ENCODE measurements at places on chromosomes 11 and 22.

DNA sequence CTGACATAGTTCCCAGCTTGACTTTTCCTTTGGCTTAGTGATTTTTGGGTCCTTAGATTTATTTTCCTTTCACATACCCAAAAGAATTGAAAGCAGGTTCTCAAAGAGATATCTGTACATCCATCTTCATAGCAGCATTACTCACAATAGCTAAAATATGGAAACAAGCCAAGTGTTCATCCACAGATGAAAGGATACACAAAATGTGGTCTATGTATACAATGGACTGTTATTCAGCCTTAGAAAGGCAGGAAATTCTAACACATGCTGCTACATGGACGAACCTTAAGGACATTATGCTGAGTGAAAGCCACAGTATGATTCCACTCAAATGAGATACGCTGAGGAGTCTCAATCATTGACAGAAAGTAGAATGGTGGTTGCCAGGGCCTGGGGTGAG lies 171.8 kb downstream of the IGLL1 start:
- DNase-seq = no peak

DNA sequence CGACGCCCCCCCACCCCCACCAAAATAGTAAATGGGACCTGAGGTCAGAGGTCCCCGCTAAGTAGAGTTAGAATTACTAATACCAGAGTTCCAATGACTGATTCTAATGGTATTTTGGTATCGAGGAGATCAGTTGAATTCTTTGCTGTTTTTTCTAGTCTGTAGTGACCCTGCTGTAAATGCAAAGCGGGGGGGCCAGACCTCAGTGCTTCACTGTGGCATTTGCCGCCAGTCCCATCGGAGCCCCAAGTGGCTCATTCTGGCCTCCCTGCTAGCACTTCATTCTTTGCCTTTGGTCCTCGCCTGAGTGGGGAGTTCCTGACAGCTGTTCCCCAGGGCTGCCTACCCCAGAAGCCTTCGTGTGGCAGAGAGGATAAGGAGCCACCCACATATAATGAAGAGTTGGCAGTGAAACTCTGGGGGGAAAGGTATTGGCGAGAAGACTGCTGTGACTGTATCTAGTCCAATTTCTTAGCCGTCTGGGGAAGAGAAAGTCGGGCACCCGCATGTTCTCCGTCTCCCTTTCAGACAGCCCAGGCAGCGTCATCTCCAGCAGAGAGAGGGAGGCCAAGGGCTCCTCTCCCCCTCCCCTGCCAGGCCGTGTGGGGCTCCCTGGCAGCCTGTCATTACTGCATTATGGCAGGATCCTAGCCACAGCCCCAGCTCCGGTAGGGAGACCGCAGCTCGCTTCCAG lies 19.4 kb upstream of the CABP7 start:
- DNase-seq = peak; percentile 58

- DNase-seq = no peak
These were observed 196.0 kb downstream of the TENM4 start for GRCh38 chr11:79244798-79245197.

DNA sequence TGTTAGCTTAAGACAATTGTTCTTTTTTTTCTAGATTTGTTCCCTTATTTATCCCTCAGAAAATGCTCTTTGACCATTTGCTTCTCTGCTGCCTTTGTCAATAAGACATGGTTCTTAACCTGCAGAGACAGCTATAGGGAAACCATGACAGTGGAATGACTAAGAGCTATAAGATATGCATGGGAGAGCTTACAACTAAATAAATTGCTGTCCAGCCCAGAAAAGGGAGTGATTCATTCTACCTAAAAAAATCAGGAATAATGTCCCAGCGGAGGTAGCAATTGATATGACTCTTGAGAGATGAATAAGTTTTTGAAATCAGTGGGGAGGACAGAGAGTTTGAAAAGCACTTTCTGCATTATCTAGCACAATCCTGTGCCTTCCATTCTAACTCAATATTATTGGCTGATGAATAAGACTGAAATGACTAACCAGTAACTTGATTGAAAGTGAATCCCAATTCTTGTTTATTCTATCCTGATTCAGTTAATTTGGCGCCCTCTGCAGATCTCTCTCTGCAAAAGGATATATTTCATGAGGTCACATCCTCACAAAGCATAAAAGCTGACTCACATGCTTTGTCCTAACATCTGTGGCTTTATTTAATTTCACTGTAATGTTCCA lies 680.5 kb upstream of the API5 start:
- DNase-seq = no peak

DNA sequence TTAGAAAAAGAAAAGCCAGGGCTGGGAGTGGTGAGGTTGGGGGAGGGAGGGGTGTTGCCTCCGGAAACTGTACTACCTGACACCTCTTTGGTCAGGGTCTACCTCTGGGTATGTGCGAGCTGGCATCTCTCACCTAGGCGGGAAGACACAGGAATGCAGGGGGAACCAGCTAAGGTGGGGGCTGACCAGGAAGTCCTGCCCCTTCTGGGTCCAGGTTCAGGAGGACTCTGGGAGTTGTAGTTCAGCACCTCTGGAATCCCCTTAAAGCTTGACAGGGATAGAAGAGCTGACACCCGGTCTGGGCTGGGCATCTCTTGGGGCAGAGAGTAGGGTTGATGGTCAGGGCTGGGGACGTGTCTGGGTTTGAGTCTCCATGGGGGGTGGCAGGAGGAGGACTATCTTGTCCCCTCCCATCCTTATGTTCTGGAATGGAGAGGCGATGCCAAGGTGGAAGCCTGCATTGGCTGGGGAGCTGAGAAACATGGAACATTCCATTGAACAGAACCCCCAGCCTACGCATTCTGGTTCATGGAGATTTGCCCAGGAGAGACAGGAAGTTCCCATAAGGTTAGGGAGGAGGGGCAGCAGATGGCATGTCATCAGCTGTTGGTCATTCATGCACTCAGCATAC lies 2.1 kb upstream of the KIAA1671 start:
- DNase-seq = no peak

DNA sequence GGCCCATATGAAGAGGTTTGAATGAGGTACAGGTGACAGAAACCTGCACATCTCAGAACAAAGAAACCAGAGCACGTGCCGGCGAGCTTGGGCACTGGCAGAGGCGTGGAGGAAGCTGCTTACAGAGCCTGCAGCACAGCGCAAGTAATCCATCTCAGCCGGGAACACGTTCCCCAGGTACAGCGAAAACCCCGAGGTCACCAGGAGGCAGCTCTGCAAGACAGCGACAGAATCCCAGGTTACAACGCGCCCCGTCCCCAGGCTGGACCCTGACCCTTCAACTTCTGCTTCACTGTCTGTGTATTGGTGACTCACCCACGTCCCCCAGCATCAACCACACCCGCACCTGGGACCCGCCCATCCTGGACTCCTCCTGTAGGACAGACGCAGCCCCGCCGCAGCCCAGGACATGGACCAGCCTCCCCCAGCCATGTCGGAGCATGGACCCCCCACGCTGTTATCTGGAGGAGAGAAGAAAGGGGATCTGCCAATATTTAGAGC lies 2.2 kb downstream of the MLC1 start:
- no peak for DNase-seq

GRCh38 chr22:40377931-40378330 lies 7.5 kb downstream of the SGSM3 start:
- no peak for DNase-seq

DNA sequence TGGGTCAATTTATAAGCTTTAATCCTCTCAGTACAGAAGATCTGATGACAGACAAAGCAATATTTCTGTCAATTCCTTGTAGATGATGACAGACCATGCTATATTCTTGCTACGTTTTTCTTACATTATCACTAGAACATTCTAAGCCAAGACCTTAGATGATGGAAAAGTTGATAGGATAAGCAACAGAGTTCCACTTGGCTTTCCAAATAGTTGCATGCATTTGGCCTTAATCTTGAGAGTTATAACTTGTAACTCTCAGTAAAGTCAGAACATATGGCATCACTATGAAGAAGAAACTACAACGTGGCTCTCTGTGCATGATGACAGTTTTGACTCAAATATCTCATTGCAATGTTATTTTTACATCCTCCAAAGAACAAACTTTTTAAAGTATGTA lies 544.3 kb upstream of the LRRC4C start:
- no peak for DNase-seq

DNA sequence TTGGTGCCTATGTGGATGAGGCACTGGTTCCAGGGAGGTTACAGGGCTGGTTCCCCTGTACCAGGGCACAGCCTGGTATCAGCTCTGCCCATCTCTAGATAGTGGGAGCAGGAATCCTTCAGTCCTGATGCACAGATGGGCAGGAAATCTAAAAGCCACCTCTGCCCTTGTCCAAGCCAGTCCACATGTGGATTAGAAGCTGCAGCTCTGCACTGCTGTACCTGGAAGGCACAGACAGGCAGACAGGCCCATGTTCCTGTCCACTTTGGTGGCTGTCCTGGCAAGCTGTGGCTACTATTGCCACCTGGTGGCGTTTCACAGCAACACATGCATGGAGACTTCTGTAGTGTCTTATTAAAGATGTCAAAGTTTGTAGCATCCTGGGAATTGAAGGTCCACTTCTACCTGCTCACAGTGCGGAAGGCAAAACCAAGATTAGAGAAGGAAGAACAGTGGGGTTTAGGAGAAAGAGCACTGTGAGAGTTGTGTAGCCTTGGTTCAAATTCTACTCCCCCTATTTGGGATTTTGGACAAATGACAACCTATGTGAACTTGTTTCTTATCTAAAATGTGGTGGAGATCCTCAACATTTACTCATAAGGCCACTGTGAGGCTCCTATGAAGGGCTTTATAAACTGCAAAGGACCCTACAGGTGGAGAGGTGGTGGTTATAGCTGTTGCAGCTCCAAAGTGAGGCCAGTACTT lies 30.1 kb downstream of the NAV2 start:
- DNase-seq = peak; percentile 68

DNA sequence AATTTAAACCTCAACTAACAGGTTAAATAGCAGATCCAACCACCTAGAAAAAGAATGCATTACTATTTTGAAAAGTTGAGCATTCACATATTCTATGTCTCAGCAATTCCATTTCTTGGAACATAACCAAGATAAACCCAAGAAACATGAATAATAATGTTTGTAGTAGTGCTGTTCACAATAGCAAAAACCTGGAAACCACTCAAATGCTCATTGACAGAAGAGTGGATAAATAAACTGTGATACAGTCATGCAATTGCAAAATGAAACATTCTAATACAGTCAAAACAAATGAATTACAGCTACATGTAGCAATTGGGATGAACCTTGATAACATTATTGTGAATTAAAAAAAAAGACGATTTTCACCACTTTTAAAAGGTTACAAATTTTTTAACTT lies 162.8 kb upstream of the TMEM45B start:
- no peak for DNase-seq

DNA sequence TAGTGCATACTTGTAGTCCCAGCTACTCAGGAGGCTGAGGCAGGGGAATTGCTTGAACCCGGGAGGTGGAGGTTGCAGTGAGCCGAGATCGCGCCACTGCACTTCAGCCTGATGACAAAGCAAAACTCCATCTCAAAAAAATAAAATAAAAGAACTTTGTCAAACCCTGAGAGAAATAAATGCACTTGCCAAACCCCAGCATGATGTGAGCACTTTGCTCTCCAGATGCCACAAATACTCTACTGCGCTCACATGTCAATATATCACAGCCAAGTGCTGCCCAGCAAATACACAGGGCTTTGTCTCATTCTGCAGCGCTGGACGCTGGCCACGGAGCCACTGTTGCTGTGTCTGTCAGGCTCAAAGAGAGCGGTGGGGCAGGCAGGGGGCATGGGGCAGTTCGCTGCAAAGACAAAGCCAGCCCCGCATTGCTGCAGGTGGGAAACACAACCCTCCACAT lies 45.1 kb downstream of the AHNAK start:
- no peak for DNase-seq

GRCh38 chr11:63652671-63653070 lies 18.5 kb downstream of the ATL3 start:
- DNase-seq = no peak

DNA sequence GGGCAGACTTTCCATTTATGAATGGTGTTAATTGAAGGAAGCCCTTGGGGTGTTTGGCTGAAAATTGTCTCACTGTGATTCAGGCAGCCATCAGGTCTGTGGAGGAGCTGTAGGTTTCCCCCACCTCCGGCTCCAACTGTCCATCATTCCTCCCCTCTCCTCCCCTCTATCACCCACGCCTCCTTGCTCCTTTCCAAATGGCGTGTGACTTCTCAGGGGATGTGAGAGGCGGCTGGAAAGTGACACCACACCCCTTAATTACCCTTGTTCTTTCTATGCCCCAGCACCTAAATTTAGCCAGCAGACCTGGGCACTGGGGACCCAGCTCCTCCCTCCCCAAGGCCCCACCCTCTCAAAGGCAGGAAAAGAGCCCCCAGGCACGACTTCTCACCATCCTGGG lies 38.1 kb upstream of the SYT7 start:
- no peak for DNase-seq

DNA sequence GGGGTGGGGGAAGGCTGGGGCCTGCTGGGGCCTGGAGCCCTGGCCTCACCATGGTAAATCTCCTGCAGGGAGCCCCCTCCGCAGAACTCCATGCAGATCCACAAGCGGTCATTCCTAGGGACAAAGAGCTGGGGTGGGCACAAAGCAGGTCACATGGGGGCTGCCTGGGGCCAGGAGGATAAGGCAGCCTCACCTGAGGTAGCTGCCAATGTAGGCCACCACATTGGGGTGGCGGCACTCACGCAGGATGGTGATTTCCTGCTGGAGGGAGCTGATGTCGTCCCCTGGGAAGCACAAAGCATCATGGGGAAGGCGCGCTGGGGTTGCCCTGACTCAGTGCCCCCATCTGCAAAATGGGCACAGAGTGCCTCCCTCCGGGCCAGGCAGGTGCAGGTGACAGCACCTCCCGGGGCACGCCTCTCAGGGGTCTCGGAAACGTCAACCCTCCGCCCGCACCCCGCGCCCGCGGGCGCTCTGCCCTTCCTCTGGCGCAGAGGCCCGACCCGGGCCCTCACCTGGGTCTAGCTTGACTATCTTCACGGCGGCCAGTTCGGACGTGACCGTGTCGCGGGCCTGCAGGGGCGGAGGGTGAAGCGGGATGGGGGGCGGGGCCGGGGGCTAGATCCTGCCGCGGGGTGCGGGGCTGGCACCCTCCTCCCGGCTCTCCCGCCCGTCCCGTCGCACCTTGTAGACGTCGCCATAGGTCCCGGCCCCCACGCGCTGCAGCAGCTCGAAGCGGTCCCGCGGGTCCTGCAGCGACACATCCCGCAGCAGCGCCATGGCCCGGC lies 450 bp downstream of the MAP4K2 start:
- DNase-seq = peak; percentile 11

GRCh38 chr22:21445437-21446127 lies 21.6 kb upstream of the TMEM191C start:
- DNase-seq = no peak

DNA sequence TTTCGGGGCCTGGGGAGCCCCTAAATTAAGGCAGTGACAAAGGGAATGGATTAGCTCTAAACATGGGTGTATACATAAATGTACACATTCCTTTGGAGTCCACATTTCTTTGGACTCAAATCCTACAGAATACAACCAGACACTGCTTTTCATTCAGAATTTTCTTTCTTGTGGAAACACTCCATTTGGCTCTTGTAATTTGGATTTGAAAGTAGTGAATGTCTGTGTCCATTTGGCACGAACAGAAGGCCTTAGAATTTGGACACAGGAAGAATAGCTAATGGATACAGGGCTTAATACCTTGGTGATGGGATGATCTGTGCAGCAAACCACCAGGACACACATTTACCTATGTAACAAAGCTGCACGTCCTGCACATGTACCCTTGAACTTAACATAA lies 399.5 kb downstream of the NELL1 start:
- no peak for DNase-seq

- no peak for DNase-seq
These were observed 651.3 kb upstream of the KIRREL3 start for GRCh38 chr11:127651888-127652221.
